ENCODE measurements at places on chromosomes 2 and 18.

DNA sequence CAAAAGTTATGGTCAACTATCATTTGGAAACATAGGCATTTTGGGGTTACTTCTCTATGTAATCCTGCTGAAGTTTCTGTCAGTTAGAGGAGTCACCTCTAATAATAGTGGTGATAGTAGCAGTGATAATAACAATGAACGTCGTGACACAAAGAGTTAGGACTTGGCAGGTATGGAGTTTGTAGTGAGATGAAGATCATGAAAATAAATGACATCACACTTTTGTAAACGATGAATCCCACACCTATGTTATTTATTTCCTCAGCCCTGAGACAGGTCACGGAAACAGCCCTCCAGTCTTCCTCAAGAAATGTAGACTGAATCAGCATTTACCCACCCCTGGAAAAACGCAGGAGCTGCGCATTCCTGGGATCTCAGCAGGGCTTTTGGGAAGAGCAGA lies 38.8 kb downstream of the TSN start:
- DNase-seq = no peak

DNA sequence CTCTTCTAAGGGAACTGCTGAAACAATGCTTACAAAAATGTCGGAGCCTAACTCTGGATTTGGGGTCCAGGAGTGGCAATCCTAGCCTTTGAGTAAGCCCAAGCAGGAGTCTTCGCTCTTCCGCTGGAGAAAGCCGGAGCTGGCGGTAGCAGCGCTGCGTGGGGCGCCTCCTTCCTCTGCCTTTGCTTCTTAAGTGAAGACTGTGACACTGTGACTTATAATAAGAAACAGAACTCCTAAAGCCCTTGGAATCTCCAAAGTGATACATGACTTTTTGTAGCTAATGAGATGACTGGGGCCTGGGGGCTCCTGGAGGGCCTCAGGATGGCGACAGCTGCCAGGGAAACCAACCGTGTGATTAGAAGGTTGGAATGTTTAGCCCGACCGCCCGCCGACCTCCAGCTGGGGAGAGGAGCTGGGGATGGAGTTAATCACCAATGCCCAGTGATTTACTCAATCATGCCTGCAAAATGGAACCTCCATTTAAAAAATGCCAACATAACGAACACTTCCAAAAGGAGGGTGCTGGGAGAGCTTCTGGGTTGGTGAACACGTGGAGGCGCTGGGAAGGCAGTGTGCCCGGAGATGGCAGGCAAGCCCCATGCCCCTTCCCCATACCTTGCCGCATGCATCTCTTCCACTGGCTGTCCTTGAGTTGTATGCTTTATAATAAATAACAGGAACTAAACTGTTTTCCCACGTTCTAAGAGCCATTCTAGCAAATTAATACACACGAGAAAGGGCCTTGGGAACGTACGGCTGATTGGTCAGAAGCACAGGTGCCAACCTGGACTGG lies 29.0 kb upstream of the MAL start:
- no peak for DNase-seq

DNA sequence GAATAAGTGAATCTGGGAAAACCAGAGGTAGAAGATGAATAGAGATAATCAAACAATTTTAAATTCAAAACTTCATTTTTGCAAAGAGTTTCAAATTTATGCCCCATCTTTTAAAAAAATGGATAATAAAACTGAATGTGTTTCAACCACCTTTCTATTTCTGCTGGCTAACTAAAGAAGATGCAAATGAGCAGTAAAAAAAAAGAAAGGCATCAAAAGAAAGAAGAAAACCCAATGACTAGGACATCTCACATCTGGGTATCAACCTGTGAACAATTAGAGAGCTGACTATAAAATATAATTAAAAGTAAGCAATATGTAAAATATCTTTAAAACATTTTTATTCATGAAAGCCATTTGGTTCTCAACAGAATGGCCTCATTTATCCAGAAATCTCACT lies 2.5 kb downstream of the PGAP1 start:
- DNase-seq = no peak

DNA sequence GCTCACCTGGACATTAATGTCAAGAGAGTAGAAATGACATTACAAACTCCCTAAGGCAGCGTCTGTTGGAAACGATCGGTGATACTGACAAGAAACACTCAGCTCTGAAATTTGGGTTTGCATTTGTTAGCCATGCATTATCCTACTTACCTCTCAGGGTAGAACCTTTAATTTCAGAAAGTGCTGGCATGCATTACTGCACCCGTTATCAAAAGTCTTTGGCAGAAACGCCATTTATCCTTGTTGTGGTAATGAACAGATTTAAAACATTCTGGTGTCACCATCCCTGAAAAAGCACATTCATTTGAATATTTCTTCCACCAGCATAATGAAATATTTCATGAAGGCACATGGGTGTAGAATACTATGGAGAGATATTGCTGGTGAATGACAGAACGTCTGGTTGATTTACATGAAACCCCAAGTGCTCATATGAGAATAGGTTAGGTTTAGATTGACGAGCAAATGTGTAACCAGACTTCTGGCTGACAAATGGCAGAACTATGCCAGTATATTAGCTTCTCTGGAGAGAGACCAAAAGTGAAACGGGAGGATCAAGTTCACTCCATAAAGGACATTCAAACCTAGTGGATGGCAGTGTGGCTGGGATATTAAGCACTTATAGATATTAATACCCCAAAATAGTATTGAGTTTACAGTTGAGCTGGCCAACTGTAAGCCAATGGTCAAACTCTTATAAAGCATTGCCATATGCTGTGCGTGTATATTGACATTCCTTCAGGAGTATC lies 53.5 kb upstream of the ITGB6 start:
- DNase-seq = no peak

DNA sequence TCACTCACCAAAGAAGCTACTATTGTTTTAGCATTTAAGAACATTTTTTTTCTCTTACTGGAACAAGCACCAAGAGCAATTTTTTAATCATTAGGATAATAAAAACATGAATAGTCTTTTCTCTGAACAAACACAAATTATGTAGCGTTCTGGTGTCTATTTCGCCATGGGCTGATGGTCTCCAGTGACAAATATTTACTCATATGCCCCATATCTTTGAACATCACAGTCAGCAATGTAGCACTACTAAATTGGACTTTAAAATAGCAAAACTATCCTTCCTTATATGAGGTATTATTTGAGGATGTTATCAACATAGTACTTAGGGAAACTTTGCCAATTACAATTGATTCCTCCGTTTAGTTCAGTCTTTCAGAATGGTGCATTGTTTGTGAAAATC lies 1326.0 kb upstream of the ZEB2 start:
- DNase-seq = no peak

DNA sequence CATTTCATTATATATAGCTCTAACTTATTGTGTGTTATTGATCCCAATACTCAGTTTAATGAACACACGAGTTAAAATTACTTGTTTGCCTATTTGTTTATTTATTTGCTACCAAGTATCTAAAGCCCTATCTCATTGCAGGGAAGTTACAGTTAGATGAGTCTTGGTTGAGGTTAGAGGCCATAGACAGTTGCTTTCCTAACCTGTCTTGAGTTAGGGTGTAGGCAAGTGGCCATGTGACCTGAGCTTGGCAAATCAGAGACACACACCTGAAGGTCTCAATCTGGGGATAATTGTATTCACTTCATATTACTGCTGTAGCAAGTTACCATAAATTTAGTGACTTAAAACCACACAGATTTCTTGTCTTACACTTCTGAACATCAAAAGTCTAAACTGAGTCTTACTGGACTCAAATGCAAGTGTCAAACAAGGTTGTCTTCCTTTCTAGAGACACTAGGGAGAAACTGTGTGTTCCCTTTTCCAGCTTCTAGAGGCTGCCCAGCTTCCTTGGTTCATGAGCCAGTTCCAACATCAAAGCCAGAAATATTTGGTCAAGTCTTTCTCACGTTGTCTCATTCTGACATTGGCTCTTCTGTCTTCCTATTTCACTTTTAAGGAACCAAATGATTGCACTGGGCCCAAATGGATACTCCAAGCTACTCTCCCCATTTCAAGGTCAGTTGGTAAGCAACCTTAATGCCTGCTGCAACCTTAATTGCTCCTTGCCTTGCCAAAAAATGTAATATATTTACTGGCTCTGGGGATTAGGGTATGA lies 39.7 kb downstream of the COL3A1 start:
- no peak for DNase-seq

DNA sequence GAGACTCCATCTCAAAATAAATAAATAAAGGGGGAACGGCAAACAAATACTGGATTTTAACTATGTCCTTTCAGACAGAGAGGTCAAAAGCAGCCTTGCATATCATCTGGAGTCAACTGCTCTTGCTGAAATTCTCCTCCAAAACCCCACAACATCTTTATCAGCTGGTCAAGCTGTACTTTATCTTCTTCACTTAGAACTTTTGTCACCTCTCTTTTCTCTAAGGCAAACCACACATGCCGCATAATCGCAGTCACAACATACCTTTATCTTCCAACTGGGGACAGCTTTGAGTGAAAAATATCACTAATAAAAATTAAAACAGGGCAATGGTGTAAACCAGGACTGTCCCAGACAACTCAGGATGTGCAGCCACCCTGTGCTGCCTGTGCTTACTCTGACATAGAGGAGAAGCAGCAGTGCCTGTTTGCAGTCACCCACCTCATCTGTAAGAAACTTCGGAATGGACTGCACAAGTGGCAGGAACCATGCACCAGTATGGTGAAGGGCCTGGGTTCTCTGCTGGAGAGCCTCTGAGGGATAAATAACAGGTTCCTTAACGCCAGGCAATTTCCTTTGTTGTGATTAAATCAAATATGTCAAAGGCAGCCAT lies 6.2 kb downstream of the MPPE1 start:
- no peak for DNase-seq

DNA sequence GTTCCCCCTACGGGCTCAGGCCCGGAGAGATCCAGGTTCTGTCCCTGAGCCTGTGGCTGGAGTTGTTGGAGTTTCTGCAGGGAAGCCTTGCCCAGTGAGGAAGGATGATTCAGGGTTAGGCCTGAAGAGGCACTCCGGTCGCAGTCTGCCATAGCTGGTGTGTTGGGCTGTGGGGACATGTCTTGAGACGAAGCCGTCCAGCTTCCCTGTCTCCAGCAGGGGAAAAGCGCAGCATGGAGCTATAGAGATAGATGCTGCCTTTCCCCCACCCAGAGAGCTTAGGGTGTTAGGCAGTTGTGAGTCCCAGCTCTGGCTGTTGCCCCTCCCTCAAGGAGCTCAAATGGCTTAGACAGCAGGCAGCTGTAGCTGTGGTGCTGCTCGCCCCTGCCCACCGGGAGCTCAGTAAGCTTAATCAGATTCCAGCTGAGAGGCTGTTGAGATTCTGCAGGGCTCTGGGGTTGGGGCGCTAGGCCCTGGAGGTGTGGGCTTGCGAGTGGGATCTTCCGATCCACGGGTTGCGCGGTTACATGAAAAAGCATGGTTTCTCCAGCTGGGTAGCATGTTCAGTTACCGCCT lies 103.9 kb downstream of the PMAIP1 start:
- DNase-seq = no peak

- peak; percentile 72 for DNase-seq
These were observed 32.6 kb upstream of the PPP3R1 start for GRCh38 chr2:68284896-68285295.

DNA sequence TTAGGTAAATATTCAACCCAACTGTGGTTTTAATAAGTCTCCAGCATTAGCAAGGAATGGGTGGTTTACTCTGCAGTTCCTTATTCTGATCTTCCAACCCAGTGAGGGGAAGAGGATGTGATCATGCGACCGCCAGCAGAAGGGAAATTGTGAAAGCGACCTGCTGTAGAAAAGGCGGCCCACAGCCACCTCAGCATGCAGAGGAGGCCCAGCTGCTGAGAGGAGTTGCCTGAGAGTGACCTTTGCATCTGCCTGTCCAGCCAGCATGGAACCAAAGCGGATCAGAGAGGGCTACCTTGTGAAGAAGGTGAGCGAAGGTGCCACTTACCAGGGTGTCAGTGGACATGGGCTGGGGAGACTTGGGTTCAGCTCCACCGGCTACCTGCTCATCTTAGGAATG lies at the start of gene PLEK:
PLEK (plus strand) TSS at position 196 of the 400 bp plus-strand sequence; CDS start at position 266, 70 bp downstream.
- DNase-seq = no peak

DNA sequence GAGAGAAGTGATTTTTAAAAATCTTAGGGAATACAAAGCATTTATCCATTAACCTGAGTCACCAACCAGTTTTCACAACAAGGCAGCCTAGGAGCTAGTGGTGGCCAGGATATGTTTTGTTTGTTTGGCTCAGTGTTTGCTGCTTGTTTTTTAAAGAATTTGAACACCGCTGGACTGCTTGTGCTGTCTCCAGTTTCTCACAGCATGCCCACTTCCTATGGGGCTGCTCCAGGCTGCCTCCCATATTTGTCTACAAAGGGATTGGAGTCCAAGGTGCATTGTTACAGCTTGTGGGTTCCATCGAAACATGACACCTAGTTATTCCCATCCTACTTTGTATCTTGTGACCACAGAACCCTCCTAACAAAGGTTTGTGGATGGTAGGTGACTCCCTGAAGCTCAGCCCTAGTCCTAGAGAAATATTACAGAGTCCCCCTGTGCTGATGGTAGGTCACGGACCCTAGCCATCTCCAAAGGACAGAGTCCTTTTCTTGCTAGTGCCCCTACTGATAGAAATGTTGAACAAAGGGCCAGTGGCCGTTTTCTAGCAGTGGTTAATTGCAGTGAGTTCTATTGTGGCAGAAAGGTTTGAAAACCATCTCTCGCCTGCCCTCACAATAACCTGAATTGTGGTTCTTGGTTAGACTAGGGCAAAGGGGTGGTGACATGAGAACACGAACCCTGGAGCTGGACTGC lies 23.2 kb downstream of the GPR39 start:
- no peak for DNase-seq

DNA sequence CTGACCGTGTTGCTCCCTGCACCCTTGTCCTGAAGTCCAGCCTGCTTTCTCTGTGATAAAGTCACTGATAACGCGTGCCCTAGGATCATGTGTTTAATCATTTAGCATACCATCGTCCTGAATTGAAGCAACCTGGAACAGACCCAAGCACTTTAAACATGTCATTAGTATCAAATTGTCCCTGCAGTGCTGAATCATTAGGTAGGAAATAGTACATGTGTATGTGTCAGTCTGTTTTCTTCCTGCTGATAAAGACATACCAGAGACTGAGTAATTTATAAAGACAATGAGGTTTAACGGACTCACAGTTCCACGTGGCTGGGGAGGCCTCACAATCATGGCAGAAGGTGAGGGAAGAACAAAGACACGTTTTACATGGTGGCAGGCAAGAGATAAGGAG lies 2.8 kb downstream of the ASB18 start:
- no peak for DNase-seq

GRCh38 chr2:218228366-218229090 lies 11.5 kb downstream of the ARPC2 start:
- no peak for DNase-seq

GRCh38 chr2:53424902-53425301 lies 342.7 kb upstream of the CHAC2 start:
- DNase-seq = no peak
